ENCODE measurements at places on chromosomes 1 and 21.
A peak's percentile ranks its signal among the peaks of the same experiment; 100 is the strongest.

- DNase-seq, result no peak
These were observed 3.4 kb downstream of the ZCCHC17 start for GRCh38 chr1:31300193-31300592.

DNA sequence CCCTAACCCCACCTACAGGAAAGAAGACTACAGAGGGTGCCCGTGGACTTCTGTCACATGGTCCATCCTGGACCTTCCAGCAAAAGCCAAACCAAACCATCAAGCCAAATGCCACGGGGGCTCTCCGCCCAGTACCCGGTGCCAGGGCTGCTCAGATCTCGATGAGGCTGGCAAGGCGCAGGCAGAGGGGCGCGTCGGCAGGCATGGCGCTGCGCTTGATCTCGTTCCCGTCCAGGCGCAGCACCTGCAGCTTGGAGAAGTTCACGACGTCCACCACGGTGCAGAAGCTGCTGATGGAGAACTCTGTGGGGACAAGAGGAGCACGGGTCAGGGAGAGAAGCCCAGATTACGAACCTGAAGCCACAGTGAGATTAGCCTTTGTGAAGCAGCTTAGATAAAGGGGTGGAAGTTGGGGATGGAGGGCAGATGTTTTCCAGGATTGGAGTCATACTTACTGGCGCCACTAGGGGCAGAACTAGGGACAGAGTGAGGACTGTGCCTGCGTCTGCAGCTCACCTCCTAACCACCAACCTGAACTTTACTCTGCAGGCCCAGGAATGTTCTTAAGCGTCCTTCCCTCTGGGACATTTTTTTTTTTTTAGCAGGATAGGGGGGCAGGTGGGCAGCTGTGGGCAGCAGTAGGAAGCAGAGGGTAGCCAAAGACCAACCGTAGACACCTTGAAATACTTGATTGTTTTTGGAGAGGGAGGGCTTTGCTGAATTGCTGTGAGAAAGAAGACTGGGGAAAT is 8.6 kb downstream of the FMOD start:
- no peak for DNase-seq

- no peak for DNase-seq
These were observed 111.4 kb downstream of the ZP4 start for GRCh38 chr1:237779356-237779755.

DNA sequence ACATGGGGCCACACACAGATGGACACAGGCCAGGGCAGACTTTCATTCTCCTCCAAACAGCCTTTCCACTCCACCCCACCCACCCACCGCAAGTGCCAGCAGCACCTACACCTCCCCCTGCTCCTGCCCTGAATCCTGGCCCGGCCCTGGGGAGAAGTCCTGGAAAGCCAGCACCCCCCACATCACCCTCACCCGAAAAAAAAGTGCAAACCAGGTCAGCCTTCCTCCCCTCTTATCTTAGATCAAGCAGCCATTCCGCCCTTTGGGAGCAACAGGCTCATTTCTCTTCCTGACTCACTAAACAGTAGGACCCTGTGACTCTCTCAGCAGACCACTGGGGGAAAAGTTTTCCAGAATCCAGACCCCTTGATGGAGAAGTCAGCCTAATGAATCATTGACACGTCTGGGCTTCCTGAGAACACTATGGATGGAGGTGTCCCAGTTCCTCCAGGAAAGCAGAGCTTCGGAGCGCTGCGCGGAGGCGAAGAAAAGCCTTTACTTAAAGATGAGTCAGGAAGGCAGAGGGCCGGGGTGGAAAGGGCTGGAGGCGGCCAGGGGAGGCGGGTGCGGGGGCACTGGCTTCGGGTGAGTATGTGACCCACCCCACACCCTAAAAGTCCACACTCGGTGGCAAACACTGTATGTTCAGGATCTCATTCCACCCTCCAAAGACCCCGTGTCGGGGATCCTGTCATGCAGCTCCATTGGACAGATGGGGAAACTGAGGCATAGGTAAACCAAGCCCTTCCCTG is 588.7 kb downstream of the MATN1 start:
- DNase-seq, result no peak

- no peak for DNase-seq
These were observed 21.5 kb upstream of the TMCO2 start for GRCh38 chr1:40226192-40226591.

GRCh38 chr1:68409426-68409825 is 40.3 kb downstream of the RPE65 start:
- DNase-seq, result no peak

DNA sequence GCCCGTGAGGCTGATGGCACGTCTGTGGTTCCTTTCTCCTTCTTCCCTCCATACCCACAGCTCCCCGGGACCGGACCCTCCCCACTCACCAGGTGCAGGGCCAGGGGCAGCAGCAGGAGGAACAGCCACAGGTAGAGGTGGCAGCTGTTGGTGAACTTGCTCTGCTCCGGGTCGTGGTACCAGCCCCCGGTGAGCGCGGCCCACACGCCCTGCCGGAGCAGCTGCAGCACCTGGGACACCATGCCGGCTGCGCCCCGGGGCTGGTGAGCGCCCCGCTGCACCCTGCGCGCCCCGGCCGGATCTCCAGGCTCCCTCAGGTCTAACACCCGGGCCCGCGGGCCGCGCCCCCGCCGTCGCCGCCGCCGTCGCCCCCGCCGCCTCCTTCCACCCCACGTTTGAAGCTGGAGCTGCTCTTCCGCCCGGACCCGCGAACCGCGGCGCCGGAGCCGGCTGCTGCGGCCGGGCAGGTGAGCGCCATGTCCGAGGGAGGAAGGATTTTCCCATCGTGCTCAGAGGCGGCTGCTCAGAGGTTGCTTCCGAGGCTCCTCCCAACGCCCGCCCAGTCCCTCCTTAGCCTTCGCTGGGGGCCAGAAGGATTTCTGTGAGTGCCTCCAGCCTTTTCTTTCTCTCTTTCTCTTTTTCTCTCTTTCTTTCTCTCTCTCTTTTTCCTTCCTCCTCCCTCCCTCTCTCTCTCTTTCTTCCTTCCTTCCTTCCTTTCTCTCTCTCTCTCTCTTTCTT is at the start of gene PCNX2:
Gene PCNX2, minus strand, starts transcription at position 489 of the 738 bp plus-strand sequence. Its CDS starts 247 bp downstream, at position 242.
- peak; percentile 38 for DNase-seq

DNA sequence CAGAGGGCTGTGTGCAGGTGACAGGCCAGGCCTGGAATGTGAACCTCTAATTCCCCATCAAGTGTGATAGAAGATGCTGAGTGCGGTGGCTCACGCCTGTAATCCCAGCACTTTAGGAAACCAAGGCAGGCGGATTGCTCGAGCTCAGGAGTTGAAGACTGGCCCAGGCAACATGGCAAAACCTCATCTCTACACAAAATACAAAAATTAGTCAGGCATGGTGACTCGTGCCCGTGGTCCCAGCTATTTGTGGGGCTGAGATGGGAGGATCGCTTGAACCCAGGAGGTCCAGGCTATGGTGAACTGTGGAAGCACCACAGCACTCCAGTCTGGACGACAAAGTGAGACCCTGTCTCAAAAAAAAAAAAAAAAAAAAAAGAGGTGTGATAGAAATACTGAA is 40.1 kb upstream of the PUM1 start:
- DNase-seq, result no peak

All from muscle of arm (tissue), 14 donors.